ENCODE measurements at places on chromosomes 2 and 18.

DNA sequence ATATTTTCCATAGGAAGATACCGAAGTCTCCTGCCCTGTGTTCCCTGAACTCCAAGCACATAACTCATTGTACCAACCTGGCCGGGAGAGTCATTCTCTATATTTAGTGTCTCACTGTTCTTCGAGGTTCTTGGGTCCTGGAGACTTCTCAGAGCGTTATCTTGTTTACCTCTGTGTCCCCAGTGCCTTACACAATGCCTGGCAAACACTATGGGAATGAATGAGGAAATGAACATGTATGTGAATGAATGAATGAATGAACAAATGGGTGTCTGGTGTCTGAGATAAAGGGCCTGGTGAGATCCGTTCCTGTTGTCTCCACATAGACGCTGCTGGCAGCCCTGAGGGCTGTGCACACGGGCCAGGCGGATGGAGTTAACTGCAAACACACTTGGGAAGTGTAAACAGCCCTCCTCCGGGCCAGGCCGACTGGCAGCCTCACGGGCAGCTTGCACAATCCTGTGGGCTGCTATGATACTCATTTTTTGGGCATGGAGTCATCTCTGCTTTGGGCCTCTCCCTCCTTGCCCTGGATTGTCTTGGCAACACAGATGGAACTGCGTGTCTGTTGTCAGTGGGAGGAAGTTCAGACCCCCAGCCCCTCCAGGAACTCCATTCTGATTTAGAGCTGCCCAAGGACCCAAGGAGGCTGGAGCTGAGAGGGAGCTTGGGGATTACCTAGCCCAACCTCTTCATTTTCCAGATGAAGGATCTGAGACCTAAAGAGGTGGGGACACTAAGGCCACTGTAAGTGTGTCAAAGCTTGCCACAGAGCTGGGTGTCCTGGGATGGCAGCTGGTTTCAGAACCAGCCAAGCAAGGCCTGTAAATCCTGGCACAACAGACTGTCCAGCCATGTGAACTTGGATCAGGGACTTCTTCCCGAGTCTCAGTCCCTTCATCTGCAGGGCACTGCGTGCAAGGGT lies 124.4 kb downstream of the INHBB start:
- peak; percentile 72 for DNase-seq

- DNase-seq: no peak
Measured at GRCh38 chr18:5447442-5447841, 96.4 kb downstream of the EPB41L3 start.

DNA sequence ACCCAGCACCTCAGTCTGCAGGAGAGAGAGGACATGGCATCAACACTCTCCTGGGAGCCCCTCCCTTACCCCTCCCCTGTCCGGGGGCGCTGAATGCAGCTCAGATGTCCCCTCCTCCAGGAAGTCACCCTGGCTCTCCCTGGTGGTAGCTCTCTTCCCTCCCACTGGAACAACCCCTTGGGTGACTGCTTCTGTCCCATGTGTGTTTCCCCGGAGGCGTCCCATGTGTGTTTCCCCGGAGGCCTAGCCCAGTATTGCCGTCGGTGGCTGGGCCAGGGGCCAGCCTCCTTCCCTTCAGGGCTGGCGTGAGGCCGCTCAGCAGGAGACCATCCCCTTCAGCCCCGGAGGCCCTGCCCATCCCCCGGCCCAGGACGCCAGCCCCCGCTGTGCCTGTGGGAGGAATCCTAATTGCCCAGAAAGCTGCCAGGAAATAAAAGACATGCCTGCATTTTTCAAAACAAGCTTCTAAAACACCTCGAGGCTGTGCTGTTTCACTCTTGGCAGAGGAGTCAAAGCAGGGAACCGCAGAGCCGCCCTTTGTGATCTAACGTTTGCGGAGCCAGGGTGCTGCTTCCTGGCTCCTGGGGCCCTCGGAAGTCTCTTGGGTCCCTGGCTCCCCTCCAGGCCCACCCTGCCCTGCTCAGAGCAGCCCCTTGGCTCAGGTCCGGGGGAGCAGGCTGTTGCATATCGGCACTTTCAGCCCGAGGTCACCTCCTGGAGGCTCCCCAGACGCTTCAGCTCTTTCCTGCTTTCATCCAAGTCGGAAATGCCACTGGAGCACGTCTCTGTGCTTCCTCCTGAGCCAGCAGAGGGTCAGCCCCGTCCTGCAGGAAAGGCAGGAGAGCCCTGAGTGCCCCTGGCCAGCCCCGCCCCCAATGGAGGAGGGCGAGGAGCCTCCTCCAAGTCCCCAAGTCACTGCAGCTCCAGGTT lies 11.4 kb downstream of the SNED1 start:
- DNase-seq: no peak

DNA sequence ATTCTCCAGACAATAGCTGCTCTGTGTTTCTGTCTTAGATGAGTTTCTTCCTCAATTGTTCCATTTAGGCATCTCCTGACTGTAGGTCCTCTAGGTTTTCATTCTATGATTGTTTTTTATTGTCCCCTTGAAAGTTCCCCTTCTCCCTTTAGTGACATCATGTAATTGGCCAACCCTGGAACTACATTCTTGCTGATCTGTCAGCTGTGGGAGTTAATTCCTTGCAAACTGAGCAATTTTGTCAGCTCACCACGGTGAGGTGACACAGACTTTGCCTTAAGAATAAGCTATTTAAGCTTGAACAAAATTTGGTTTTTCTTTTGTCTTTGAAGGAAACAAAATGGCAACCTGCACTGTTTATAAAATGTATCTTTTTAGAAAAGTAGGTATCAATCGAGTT lies 95.9 kb downstream of the TXNL1 start:
- DNase-seq: no peak

- no peak for DNase-seq
Measured at GRCh38 chr2:143504397-143504796, 375.2 kb downstream of the ARHGAP15 start.

DNA sequence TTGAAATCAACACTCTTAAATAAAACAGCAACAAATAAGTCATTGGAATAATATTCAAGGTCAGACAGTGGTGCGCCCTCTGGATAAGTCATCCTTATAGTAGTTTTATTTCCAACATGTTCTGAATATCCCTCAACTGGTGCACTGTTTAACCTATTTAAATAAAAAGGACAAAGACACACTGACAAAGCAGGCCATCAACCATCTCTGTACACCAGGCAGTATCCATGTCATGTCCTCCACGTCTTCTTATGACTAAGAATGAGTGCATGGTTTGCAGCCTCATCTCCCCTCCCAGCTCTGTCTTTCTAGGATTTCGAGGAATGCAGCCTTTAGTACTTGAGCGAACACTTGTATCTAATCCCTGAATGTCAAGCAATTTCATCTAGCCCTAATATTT lies 42.4 kb downstream of the ST3GAL5 start:
- DNase-seq: no peak

Data from left ventricle myocardium inferior (tissue), 1 donor.